ENCODE measurements at places on chromosomes 5 and 9.

DNA sequence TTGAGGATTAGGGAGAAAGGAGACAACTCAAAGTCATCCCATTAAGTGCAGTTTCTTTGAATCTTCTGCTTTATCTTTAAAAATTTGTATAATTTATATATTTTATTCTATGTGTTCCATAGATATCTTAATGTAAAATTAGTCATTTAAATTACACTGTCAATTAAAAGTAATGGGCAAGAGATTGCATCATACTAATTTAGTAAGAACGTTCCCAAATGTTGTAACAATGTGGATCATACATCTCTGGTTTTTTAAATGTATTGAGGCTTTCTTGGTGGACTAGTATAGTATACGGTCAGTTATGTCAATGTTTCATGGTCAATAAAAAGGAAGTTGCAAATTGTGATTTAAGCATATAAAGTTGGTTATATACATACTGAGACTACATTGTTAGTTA is 6.2 kb downstream of the TSLP start:
- no peak for DNase-seq

GRCh38 chr9:97703437-97704344 is 6.6 kb upstream of the XPA start:
- DNase-seq: peak; percentile 63

GRCh38 chr5:177357459-177358351 is at the start of gene RGS14:
Gene RGS14 (plus strand): TSS chr5:177357924. CDS start chr5:177358025, 101 bp downstream.
- peak; percentile 89 for DNase-seq

- peak; percentile 71 for DNase-seq
These were observed 41.9 kb downstream of the SLC22A5 start for GRCh38 chr5:132411304-132412013.

DNA sequence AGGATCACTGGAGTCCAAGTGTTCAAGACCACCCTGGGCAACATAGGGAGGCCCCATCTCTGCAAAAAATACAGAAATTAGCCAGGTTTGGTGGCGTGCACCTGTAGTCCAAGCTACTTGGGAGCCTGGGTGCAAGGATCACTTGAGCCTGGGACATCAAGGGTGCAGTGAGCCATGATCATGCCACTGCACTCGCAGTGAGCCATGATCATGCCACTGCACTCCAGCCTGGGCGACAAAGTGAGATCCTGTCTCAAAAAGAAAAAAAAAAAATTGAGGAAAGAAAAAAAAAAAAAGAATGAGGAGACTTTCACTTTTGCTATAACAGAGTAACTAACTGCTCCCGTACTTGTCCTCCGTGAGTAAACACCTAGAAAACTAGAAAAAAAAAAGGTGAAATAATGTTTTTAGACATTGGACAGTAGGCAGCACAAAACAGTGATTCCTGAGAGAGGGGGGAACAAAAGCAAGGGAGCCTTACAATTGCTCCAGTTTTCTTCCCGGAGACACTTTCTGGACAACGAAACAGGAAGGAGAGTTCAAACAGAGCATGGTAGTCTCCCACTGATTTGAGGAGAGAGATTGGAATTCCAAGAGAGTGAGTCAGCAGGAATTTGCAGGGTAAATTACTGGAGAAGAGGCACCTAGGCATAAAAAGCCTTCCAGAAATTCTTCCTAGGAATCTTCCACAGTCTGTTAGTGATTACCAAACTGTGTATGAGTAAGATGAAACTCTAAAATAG is 6.9 kb upstream of the ZBTB5 start:
- no peak for DNase-seq

- no peak for DNase-seq
These were observed 34.0 kb upstream of the SLC28A3 start for GRCh38 chr9:84374516-84374915.

- DNase-seq: no peak
These were observed 96.5 kb upstream of the ADRA1B start for GRCh38 chr5:159819591-159820411.

GRCh38 chr9:34592895-34593601 is 3.5 kb upstream of the CNTFR start:
- no peak for DNase-seq

Measured in T-helper 1 cell (primary cell).